ENCODE measurements at places on chromosomes 3 and 15. TPM values are rescaled to one million over a fixed set of nuclear protein-coding genes. Genes with fewer than 3 reads are reported as not detected.

DNA sequence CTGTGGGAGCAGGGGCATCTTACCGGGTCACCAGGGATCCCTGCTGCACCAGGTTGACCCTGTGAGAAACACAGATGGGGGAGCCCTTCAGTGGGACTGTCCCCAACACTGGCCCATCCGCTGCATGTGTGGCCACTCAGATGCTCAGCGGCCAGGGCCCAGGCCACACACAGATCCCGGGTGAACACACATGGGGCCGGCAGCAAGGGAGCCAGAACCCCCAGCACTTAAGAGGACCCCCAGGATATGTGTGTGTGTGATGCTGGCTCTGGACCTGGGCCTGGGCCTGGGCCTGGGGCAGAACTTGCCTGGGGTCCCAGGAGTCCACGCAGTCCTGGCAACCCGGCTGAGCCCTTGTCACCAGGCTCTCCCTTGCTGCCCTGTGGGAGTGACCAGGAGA lies 4.9 kb upstream of the UCN2 start:
- no peak for DNase-seq

RHOV gene
- total RNA-seq = 0.13 TPM

DNA sequence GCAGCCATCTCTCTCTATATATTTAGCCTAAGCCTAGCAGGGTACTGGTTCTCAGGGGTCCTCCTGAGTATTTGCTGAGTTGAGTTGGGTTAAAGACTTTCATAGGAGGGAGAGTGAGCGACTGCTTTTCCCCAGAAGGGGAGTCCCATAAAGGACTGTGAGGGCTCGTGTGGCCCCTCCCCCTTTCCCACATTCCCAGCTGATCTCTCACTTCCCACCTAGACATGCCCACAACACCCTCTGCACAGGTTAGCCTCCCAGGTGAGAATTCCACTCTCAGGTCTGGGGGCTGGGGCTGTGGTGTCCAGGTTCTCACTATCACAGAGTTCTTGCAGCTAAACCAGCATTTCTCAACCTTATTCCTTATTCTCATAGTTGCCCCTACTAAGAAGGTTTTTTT lies 15.8 kb downstream of the EPHB1 start:
- no peak for DNase-seq

CPNE9 gene
- not detected for total RNA-seq

SLC4A7 gene
- total RNA-seq = 13.5 TPM

- DNase-seq = peak; percentile 82
Measured at GRCh38 chr3:4772171-4772804, 206.9 kb upstream of the BHLHE40 start.

FOXB1 gene
- not detected for total RNA-seq

All from cardiac septum (tissue), 1 donor.